AG09319 (cell line): ENCODE measurements at places on chromosomes 16 and 17.
A peak's percentile ranks its signal among the peaks of the same experiment; 100 is the strongest.

- no peak for DNase-seq
Observed at GRCh38 chr16:5065813-5066212, at the start of gene C16orf89. C16orf89 (minus strand) TSS chr16:5065956; CDS start chr16:5065908, 48 bp downstream.

DNA sequence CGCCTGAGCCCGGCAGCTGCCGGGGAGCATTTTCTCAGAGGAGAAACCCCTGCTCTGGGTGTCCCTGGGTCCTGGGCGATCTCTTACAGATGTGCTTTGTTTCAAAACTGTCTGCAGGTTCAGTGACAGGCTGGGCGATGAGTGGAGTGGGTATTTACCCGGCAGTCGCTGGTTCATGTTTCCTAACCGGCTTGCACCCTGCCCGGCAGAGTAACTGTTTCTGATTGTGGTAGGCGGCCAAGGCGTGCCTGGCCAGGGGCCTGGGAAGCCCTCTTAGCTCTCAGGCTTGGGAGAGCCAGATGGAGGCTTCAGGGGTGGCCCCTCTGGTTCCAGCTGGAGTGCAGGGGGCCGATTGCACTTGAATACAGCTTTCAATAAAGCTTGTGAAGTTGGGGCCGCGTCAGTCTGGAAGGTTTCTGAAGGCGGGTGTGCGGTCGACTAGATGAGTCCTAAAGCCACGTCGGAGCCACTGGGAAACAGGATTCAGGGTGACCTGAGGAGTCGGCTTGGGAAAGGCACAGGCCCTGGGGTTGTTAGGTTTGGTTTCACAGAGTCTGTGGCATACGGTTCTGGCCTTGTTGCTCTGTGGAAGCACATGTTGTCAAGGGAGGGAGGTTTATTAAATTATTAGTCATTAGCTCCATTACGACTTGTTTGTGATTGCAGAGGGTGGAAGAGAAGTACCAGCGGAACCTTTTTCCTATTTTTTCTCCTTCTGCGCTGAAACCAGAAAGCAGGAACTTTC, 1.4 kb downstream of the BAIAP2 start:
- DNase-seq = no peak

DNA sequence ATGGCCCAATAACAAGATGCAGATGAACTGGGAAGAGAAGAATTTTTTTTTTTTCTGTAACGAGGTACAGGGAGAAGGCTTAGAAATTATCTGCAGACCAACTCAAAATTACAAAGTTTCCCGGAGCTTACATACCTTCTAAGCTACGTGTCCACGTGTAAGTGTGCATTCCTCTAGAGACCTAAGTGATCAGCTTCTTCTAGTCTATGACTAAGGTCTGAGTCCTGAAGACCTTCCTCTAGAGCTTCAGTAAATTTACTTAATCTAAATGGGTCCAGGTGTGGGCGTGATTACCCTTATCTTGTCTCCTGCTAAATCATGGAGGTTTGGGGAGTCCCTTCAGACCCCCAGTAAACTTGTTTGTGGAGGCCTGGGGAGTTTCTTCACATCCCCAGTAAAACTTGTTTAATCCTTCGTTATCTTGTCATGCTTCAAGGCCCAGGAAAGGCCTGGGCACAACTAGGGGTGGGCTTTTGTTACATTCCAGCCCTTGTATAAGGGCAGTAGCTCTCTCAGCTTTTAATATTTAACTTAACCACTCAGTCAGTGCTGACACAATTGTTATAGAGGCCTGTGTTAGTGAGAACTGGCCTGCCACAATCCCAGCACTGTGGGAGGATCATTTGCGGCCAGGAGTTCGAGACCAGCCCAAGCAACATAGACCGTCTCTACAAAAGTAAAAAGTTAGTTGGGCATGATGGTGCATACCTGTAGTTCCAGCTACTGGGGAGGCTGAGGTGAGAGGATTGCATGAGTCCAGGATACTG, 342.3 kb downstream of the SNX29 start:
- DNase-seq = no peak

GRCh38 chr17:82492643-82493225, 26.8 kb upstream of the FOXK2 start:
- no peak for DNase-seq

- no peak for DNase-seq
Observed at GRCh38 chr17:2400474-2400866, 390 bp downstream of the MNT start.

DNA sequence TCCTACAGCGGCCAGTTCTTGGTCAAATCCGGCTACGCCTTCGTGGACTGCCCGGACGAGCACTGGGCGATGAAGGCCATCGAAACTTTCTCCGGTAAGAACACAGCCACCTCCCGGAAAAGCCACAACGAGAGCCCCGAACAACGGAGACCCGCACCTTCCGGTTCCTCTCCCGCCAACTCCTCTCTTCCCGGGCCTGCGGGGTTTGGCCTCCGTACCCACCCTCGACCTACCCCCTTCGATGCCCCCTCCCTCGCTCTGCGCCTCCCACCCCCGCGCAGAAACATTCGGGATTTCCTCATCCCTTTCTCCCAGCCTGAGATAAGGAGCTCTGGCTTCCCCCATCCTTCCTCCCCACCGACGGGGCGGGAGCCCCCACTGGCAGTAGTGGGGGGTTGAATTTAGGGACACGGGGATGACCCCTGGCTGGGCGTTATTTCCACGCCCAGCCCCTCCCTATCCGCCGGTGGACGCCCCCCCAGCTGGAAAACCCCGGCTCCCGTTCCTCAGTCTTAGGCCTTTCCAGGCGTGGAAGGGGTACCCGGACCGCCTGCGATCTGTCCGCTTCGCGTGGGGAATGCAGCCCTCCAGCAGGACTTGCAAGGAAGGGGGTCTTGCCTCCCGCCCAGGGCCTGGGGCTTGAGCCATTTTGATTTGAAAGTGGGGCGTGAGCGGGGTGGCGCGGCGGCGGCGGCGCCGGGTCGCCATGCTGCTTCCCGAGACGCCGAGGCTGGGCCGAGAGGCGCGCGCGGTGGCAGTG, 822 bp downstream of the IGF2BP1 start:
- DNase-seq = no peak

DNA sequence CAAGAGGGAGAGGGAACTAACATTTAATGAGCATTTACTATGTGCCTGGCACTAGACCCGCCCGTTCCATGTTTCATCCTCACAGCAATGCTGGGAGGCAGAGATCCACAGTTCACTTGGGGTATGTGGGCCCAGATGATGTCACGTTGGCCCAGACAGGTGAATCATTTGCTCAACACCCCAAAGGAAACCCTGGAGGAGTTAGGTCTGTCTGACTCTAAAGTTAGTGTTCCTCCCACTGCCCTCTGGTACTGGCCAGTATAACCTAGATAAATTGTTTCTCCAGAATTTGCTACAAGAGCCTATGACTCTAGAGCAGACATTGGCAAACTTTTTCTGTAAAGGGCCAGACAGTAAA, 164.6 kb downstream of the VPS53 start:
- no peak for DNase-seq

DNA sequence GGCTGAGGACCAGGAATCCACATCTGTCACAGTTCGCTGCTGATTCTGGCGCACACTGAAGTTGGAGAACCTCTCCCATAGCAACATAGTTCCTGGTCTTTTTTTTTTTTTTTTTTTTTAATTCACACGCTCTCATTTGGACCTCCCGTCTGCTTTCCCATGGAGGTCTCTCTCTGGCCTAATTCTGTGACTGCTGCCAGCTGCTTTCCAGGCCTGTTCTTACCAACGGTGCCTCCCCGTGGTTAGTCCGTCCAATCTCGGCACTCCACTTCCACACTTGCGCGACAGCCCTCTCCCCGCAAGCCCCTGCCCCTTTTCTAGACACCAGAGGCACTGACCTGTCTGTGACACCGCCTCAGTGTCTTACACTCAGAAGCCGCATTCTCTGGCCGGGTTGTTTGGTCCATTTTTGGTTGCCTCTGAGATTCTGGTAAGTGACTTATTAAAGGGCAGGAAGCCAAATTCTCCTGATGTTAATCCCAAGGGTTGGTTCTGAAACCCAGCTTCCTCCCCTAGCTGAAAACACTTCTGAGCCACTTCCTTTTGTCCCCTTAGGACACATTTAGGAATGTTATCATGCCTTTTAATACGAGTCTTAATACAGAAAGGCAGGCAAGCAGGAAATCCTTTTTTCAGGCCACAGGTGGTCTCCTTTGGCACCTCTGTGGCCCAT, 1.1 kb upstream of the AKTIP start:
- no peak for DNase-seq

DNA sequence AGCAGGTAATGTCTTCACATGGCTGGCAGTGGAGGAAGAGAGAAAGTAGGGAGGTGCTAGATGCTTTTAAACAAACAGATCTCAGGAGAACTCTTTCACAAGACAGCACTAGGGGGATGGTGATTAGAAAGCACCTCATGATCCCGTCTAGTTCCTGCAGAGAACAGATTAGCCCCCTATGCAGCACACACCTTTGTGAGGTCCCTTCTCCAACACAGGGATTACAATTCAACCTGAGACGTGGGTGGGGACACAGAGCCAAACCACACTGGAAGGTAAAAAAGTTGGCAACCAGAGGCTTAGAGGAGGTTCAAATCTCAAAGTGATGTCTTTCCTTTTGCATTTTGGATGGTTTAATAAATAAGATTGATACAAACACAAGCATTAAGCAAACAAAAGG, 394.7 kb downstream of the WWOX start:
- DNase-seq = no peak

- DNase-seq = no peak
Observed at GRCh38 chr16:85521552-85522307, 91.4 kb upstream of the GSE1 start.

- peak; percentile 77 for DNase-seq
Observed at GRCh38 chr16:71360378-71360777, 1.9 kb downstream of the CALB2 start.

GRCh38 chr16:71353736-71354135, 4.8 kb upstream of the CALB2 start:
- DNase-seq = no peak

- DNase-seq = peak; percentile 71
Observed at GRCh38 chr17:1186923-1187771, 7.4 kb upstream of the ABR start.

GRCh38 chr16:27677263-27677662, 127.3 kb downstream of the KATNIP start:
- DNase-seq = no peak

GRCh38 chr17:49108318-49108717, 24.3 kb upstream of the B4GALNT2 start:
- DNase-seq = peak; percentile 35

- no peak for DNase-seq
Observed at GRCh38 chr17:60137731-60138130, 12.0 kb upstream of the CA4 start.

- DNase-seq = no peak
Observed at GRCh38 chr17:4483012-4483840, 15.5 kb upstream of the SPNS2 start.

GRCh38 chr16:73504591-73505575, 457.0 kb upstream of the ZFHX3 start:
- DNase-seq = no peak

- DNase-seq = no peak
Observed at GRCh38 chr16:1775006-1775845, 2.3 kb upstream of the MRPS34 start.

DNA sequence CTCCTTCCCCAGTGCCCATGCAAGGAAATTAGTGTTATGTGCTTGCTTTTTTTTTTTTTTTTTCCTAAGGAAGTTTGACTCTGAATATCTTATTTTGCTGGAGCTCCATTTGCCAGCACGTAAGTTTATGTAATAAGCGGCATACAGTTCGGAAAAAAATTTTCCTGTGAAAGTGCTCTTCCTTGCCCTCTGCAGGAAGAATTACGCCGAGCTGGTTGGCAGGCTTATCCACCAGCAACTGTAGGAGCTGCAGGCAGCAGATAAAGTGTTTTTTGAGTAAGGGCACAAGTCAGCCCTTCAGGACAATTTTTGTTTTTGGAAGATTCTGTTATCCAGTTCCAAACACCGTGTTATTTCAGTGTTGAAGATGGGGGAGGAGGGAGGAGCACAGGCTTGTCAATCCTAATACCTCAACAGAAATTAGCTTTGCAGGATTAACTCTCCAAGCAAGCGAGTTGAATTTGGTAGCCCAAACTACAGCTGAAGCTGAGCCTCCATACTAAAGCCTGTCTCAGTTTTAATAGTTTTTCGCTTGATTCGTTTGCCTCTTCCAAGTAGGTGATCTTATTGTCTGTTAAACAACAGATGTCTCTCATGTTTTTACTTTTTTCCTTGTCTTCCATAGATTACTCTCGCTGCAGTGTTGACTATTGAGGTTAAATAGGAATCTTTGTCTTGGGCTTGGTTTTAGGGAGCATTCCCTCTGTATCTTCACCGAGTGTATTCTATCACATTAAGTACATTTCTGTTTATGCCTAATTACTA, 1.1 kb downstream of the SPECC1 start:
- DNase-seq = peak; percentile 19

DNA sequence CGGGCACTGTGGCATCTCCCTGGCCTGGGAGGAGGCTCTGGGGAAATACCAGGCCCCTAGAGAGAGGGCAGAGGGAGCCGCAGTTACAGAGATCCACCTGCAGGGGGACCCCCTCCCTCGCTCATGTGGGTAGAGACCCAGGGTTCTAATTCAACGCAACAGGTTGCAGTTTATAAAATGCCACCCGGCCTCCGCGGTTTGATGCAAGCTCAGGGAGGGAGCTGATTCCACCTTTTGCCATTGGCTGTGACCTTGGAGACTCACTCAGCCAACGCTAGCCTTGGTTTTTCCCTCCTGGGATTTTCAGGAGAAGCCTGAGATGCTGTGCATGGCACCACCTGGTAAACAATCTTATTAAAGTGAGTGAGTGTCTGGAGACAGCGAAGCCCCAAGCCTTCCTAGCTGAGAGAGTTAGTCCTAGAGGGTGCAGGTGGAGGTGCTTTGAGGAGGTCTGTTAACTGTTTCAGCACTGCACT, 12.1 kb downstream of the TTLL6 start:
- no peak for DNase-seq

DNA sequence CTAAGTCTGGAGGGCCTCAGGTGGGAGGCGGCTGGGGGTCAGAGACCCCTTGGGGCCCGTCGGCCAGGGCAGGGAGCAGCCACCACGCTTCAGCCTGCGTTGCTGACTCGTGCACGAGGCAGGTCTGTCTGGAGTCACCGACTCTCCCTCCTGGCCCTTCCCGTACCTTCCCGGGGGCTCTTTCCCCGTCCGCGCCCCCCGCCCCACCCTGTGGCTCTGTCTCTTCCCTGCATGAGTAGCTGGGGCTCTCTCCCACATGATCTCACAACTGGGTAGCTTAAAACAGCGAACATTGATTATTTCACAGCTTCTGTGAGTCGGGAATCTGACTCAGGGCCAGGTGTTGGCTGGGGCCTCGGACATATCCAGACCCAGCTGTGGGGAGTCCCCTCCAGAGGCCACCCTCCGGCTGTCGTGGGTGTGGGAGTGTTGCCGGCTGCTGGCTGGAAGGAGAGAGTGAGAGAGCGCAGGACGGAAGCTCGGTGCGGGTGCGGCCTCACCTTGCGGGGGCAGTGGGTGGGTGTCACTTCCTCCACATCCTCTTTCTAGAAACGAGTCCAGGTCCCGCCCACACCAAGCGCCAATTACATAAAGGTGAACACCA, 17.3 kb downstream of the BAHCC1 start:
- no peak for DNase-seq

- no peak for DNase-seq
Observed at GRCh38 chr17:50774225-50774803, 7.0 kb upstream of the ANKRD40CL start.
